ENCODE measurements at places on chromosomes 2 and 18. TPM values are rescaled to one million over a fixed set of nuclear protein-coding genes. Genes with fewer than 3 reads are reported as not detected.

The LYG2 gene
- total RNA-seq = 0.15 TPM

The KIAA2012 gene
- total RNA-seq = not detected

The PFN4 gene
- total RNA-seq = not detected

The SPATA3 gene
- not detected for total RNA-seq

The MSTN gene
- not detected for total RNA-seq

DNA sequence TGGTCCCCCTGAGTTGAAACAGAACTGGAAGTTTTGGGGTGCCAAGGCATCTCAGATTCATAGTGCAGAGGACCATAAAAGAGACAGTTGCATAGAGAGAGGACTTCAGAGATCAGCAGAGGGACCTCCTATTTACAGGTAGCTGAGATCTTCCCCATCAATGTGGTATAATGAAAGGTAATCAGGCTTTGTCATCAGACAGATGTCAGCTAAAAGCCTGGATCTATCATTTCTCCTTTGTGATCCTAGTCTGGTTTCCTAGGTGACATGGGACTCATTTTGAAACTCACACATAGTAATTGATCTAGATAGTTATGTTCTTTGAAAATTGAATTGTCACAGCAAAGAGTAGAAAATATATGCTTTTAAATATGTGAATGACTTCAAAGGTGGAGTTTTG, 443.5 kb upstream of the MAP2 start:
- no peak for DNase-seq

DNA sequence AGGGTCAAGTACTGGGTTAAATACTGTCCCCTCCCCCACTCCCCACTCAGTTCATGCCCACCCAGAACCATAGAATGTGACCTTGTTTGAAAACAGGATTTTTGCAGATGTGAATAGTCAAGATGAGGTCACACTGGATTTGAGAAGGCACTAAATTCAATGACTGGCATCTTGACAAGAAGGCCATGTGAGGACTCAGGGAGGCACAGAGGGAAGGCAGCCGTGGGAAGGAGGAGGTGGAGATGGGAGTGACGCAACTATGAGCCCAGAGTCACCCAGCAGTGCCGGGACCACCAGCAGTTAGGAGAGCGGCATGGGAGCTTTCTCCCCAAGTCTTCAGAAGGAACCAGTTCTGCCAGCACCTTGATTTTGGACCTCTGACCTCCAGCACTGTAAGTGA, 257.3 kb downstream of the BCL2 start:
- DNase-seq = no peak

GRCh38 chr2:224407241-224407701, 5.4 kb upstream of the FAM124B start:
- no peak for DNase-seq

DNA sequence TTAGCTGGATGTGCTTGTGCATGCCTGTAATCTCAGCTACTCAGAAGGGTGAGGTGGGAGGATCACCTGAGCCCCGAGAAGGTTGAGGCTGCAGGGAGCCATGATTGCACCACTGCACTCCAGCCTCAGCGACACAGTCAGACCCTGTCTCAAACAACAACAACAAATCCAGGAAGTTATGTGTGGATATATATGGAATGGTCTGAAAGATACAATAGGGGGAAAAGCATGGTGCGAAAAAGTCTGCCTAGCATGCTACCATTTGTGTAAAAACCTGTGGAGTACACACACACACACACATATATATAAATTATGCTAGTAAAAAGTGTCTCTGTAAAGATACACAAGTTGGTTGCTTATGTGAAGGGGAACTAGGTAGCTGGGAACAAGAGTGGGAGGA, 6.9 kb upstream of the HOXD1 start:
- no peak for DNase-seq

DNA sequence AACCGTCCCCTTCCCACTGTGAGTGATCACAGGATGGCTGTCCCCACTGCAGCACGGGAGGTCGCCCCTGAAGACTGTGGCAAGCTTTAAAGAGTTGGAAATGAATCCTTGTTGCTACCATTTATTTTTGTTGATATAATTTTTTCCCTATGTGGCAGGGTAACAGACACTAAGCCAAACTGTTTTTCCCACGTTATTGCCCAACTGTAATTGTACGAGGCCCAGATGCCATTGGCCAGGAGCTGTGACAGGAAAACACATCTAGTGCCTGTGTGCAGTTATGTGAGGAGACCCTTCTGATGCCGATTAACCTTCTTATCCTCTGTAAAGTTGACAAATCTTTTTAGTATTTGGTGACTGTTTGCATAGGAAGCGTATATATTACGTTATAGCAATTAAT, 44.2 kb downstream of the MRPS9 start:
- no peak for DNase-seq

GRCh38 chr2:221293949-221294742, 278.0 kb downstream of the EPHA4 start:
- DNase-seq = no peak

- no peak for DNase-seq
Measured at GRCh38 chr2:37523814-37524362, 147.6 kb downstream of the CDC42EP3 start.

- DNase-seq = no peak
Measured at GRCh38 chr2:25313711-25314513, 27.8 kb downstream of the DNMT3A start.

DNA sequence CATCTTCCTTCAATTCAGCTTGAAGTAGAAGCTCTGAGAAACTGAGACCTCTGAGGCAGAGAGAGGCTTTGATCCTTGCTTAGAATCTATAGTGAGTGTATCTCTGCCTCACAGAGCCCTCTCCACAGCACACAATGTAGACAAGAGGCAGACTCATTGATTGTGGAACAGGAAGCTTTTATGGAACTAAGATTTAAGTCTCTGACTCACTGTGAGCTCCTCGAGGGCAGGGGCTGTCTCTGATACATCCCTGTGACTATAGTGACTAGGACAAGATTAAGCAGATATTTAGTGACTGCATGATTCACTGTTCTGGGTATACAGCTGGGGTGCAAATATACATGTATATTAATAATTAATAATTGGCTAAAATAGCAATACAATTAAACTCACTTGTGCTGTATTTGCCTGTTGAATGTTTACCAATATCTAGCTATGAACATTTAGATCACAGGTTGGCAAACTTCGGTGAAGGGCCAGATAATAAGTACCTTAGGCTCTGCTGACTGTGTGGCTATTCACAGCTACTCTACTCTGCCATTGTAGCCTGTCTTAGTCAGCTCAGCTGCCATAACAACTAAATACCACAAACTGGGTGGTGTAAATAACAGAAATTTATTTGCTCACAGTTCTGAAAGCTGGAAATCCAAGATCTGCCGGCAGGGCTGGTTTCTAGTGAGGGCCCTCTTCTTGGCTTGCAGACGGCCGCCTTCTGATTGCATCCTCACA, 54.4 kb downstream of the ARHGEF4 start:
- DNase-seq = no peak

GRCh38 chr2:27369471-27370025, 590 bp downstream of the EIF2B4 start:
- no peak for DNase-seq
